Left cardiac atrium (tissue), 4 donors: ENCODE measurements at places on chromosomes 2 and 18. TPM values are rescaled to one million over a fixed set of nuclear protein-coding genes. Genes with fewer than 3 reads are reported as not detected.

DNA sequence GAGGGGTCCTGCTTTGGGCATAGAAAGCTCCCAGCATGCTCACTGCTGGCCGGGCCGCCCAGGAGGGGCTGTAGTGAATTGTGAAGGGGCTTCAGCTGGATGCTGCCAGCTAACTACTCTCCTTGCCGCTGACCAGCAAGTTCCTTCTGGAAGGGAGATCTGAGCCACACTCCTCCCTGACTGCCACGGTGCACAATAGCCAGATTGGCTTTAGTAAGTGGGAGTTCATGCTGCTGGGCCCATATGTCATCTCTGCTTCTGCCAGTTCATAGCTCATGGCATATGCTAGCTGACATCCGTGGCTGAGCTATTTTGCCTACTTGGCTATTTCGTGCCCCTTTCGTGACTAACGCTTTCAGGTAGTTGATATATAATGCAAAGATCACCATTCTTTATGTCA lies 51.6 kb upstream of the ROCK2 start:
- no peak for DNase-seq

DNA sequence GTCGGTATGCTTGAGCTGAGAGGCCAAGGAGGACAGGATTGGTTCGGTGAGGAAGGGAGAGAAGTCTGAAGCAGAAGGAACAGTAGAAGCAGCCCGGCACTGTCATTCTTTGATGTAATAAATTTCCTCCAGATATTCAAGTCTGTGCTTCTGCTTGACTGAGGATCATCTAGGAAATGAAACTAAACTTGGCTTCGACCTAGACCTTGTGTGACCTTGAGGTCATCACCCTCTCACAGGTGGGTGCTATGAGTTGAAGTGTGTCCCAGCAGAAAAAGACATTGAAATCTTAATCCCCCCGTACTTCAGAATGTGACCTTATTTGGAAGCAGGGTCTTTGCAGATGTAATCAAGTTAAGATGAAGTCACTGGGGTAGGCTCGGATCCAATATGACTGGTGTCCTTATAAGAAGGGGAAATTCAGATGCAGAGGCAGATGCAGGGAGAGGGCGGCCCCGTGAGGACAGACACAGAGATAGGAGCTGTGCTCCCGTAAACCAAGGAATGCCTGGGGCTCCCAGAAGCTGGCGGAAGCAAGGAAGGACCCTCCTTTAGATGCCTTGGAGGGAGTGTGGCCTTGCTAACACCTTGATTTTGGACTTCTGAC lies 49.0 kb downstream of the PRKCE start:
- no peak for DNase-seq

DNA sequence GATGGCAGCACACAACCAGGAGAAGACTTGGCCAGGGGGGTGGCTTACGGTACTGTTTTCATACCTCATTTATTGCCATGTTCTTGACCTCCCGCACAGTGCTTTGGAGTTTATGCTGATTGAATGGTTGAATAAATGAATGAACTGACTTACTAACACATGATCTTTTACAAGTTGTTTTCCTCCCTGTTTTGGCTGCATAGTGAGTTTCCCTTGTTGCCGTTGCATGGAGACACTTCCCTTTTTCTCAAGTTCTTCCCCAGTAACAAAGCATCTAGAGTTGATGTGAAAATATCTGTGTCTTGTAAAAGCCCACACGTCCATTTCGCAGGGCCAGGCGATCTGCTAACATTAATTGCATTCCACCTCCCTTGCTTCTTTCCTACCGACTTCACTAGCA lies 35.7 kb upstream of the RAB1A start:
- DNase-seq: no peak

GRCh38 chr2:30363406-30363805 lies 83.6 kb upstream of the LCLAT1 start:
- no peak for DNase-seq

DNA sequence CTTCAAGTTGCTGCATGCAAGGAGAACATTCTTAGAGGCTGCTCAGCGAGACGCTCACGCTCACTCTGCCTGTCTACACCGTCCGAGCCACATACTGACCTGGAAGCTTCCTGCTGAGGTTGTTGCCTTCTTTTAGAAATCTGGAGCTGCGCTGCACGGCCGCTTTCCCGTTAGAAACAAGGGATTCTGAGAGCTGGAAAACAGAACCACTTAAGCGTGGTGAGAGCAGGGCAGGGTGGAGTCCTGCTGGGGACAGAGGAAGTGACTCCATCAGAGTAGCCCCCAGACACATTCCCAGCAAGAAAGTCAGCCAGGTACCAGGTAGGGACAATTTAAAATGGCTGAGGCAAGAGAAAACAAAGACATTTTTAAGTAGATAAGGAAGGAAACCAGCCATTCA lies 135.2 kb downstream of the LAMA1 start:
- no peak for DNase-seq

GRCh38 chr2:58447586-58447985 lies 206.5 kb upstream of the FANCL start:
- DNase-seq: no peak

- no peak for DNase-seq
These were observed 51.5 kb upstream of the DCC start for GRCh38 chr18:52288403-52289004.

- DNase-seq: no peak
These were observed 57.8 kb upstream of the SPRED2 start for GRCh38 chr2:65490222-65490621.

DNA sequence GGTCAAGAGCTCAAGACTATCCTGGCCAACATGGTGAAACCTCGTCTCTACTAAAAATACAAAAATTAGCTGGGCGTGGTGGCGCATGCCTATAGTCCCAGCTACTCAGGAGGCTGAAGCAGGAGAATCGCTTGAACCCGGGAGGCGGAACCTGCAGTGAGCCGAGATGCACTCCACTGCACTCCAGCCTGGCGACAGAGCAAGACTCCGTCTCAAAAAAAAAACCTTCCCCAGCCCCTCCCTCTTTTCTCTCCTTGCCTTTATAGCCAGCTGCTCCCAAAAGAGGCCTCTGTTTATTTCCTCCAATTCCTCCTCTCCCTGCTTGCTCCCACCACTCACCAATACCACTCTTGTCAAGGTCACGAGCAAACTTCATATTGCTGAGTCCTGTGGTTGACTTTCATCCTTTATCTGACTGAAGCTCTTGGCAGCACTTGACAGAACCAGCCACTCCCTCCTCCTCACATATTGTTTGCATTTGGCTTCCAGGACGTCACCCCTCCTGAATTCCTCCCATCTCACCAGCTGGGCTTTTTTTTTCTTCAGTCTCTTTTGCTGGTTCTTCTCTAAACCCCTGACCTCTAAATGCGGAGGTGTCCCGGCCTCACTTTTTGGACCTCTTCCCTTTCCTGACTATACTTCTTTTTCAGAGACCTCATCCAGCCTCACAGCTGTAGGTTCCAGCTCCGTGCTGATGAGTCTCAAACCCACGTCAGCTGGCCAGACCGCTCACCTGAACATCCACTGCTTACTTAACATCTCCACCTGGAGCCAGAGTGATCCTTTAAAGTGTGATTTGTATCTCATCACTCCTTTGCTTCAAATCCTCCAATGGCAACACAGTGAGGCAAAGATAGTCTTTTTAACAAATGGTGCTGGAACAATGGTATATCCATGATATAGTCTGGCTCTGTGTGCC lies 84.6 kb upstream of the CAB39 start:
- no peak for DNase-seq

GRCh38 chr18:42706618-42707017 lies 408.9 kb downstream of the RIT2 start:
- DNase-seq: no peak

Gene SLC40A1
- total RNA-seq: 39.1 TPM

Gene TWSG1
- total RNA-seq: 15.1 TPM

Gene LRATD1
- 2.9 TPM for total RNA-seq
